ELR (cell line): ENCODE measurements at places on chromosomes 3 and 15.

DNA sequence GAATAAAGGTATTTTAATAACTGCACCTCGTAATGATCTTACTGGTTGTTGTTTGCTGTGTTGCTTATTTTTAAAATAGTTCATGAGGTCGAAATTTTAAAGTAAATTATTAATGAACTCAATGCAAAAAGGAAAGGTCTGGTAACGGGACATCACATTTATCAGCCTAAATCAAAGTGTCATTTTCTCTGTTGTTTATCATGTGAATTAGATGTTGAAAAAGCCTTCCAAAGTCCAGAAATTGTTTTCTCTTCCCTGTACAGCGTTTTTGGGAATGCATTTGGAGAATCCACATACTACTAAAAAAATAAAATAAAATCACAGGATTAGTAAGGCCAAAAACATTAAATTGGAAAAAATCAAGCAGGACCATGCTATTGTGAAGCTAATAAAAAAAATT, 339.2 kb upstream of the NECTIN3 start:
- DNase-seq, result no peak

DNA sequence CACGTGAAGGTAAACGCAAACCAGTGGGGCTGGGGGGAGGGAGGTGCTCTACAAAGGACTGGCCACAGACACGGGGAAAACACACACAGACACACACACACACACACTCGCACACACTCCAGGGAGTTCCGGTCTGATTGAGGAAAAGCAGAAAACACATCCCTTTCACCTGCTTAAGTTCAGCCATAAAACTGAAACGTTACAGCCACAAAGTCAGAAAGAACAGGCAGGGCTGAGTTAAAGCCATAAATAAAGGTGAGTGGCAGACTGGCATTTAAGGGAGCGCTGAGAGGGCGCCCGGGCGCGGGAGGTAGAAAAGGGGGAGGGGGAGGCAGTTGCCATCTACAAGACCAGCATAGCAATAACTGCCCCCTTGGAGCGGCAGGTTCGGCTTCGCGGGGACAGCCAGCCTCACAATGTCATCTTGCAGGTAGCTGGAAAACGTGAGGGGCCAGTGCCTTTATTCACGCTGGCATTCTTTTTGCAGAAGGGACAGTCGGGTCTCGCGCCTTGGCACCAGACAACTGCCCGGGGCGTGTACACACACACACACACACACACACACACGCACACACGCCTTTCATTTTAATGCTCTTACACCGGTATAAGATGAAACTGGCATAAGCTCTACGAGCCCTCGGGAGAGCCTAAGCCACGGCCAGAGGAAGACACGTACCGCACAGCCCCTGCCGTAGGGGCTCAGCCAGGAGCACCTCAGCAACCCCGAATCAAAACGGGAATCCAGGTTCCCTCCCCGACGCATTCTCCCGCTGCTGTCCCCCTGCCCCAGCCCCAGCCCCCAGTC, 866 bp downstream of the TNIK start:
- peak; percentile 52 for DNase-seq

DNA sequence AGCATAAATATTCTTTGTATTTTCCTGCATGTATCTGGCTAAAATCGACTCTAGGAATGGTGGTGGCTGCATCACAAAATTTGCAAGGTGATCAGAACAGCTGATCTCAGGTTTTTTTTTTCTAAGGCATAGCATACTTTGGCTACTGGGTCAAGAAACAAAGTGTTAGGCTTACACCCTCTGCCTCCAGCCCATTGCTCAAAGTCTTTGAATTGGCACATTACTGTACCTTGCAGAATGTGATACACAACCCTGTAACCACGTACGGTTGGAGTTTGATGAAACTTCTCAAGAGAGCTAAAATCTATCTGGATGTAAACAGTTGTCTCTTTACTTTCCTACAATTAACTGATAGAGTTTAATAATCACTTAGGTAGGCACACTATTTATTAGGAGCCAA, 188.1 kb downstream of the THRB start:
- no peak for DNase-seq

DNA sequence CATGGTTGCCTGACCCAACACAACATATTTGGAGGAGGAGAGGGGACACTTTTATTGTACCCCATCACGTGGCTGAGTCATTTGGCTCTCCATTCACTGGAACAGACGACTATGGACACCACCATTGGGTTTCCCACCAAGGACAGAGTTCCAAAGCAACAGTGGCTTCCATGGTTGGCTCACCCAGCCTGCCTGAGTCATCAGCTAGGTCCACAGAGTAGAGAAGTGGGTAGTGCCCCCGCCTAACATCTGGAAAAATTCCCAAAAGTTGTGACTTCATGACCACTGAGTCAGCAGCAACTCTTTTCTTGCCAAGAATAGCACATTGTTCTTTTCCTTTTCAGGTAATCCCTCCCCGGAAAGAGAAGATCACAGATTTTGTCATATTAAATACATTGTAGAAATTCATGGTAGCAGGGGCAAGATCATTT, 3.0 kb upstream of the PPP1R2 start:
- DNase-seq, result peak; percentile 84

- peak; percentile 93 for DNase-seq
Measured at GRCh38 chr3:196518966-196519717, 4.0 kb upstream of the SMCO1 start.

DNA sequence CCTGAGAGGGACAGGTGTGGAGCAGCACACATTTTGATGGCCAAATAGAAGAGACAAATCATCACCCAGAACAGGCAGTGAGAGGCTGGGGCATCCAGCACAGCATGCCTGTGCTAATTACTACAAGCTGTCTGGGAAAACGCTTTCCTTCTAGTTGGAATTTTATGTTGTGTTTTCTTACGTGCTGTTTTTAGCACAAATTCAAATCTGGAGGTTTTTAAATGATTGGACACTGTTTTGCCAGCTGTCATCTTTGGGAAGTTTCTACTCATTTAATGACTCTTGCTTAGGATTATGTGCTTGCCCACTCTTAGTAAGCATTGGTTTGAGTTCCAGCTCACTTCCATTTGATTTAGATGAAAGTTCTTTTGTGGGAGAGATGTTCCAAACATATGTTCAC, 43.5 kb downstream of the EAF1 start:
- DNase-seq, result no peak

DNA sequence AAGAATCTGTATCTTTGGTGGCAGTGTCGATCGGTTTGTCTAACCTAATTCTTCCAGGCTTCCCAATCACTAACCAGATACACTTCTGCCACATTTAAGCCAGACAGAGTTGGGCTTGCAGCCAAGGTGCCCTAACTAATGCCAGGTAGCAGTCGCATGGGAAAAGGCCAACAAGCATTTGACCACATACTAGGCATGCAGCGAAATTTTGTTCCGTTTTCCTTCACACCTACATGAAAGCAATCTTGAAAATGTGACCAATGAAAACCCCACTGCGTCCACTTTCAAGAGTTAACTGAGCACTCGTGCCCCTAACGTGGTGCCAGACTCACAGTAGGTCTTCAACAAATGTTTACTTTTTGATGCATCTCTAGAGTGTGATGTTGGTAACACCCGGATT, 192.2 kb upstream of the TPM1 start:
- DNase-seq, result no peak

GRCh38 chr3:133874344-133874743, 21.3 kb downstream of the RAB6B start:
- peak; percentile 32 for DNase-seq

DNA sequence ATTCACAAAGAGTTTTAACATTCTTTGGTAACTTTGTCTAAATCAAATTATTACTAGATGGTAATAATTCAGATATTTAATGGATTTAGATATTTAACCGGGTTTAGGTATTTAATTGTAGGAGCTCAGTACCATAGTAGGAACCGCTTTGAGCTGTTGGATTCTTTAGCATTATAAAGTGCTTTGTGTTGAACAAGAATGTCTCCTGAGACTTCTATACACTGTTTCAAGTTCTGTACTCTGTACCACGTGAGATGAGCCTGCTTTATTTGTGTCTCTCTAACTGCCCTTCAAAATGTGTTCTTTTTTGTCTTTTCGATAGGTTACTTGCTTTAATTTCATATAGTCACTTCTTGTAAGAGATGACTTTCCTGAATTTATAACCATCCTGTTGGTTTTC, 36.0 kb downstream of the ZFAND6 start:
- DNase-seq, result no peak

- DNase-seq, result no peak
Measured at GRCh38 chr3:120077731-120078130, 16.5 kb downstream of the GSK3B start.

DNA sequence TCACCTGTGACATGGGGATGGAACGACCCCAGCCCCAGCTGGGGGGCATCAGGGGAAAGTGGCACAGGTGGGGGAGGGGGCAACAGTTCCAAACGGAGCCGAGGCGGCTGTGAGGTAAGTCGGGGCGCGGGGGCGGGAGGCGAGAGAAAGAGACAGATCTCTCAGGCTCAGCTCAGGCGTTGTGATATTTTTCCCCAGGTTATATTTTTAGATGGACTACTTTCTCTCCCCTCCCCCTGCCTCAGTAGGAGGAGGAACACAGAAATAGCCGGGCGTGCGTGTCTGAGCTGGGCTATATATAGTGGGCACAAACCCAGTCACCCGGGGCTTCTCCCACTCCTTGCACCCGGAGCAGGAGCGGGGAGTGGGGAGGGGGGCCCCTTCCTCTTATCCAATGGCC, 91.0 kb upstream of the LINGO1 start:
- DNase-seq, result no peak

DNA sequence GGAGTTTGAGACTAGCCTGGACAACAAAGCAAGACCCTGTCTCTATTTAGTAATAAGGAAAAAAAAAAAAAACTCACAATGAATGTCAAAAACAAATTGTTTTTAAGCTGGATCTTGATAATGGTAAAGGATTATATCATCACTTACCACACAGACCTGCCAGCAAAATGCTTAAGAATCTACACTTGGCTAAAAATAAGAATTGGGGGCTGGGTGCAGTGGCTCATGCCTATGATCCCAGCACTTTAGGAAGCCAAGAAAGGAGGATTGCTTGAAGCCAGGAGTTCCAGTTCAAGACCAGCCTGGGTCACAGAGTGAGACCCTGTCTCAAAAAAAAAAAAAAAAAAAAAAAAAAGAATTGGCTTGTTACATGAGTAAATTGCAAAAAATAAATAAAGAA, 31.0 kb downstream of the ACAP2 start:
- no peak for DNase-seq

DNA sequence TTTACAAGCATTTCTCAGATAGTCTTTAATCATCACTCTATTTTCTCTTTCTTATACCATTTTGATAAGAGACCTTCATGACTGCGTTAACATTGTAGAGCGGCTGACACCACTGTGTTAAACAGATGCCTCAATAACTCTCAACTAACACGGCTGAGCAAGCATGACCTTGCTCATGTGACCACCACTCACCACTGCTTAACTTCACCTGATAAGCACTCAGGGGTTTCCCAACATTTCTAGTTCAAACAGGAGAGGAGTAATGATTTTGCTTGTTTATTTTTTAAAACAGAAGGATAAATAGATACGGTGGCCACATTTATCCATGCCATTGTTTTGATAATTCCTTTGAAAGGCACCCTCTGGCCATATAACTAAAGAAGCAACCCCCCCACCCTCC, 37.7 kb upstream of the TMEM45A start:
- no peak for DNase-seq

DNA sequence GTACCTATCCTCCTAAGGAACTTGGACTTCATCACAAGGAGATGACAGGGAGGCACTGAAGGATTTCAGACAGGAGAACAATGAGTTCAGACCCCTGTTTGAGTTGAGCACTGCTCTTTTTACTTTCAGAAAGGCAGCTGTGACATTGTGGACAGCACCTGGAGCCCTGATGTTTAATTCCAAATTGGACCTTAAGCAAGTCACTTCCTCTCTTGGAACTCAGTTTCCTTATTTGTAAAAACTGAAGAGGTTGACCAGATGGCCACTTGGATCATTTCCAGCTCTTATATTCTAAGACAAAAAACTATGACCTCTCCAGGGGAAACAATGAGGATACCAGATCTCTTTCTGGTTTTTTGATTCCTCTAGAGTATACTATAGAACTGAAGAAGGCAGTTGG, 34.1 kb upstream of the SMAD3 start:
- DNase-seq, result no peak

- peak; percentile 9 for DNase-seq
Measured at GRCh38 chr3:155282385-155283091, 10.9 kb downstream of the STRIT1 start.

GRCh38 chr3:117809186-117810081, 1099.9 kb downstream of the TUSC7 start:
- DNase-seq, result no peak

GRCh38 chr15:27057904-27058645, 87.1 kb downstream of the GABRG3 start:
- no peak for DNase-seq

DNA sequence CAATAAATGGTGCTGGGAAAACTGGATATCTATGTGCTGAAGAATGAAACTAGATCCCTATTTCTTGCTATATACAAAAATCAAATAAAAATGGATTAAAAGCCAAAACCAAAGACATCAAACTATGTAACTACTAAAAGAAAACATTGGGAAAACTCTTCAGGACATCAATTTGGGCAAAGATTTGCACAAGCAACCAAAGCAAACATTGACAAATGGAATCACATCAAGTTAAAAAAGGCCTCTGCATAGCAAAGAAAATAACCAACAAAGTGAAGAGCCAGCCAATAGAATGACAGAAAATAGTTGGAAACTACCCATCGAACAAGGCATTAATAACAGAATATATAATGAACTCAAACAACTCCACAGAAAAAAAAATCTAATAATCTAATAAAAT, 1495.3 kb downstream of the SI start:
- DNase-seq, result no peak

DNA sequence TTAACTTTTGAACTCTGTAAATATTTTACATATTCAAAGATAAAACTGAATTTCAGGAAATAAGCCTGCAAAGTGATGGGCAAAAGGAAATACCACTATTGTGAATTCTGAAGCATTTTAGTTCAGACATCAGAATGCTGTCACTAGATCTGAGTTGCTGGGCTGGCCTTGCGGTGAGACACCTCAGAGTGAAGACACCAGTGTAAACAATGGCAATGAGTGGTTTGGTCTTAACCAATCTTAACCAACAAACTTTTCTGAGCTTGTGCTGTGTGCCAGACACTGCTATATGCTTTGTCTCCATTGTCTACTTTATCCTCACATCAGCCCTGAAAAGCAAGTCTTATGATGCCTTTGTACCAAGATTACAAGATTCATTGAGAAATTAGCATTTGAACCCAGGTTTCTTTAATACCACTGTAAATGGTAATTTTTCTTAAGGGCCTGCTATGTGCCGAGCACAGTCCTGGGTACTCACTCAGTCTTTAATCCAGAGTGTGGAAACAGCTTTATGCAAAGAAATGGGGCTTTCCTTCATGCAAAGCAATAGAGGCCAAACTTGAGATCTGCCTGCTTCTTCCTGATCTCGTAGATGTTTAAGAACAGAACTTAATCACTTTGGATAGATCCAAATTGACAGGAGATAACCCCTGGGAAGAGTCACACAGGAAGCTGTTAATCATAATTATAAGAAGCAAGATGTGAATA, 55.0 kb downstream of the TMEM39A start:
- no peak for DNase-seq

GRCh38 chr3:82392203-82392775, 630.8 kb upstream of the GBE1 start:
- DNase-seq, result peak; percentile 10

- DNase-seq, result peak; percentile 90
Measured at GRCh38 chr3:150599611-150600297, 3.4 kb upstream of the SELENOT start.

- DNase-seq, result no peak
Measured at GRCh38 chr15:62643572-62643971, 399.0 kb upstream of the TPM1 start.
